ENCODE measurements at places on chromosomes 6 and 20. TPM values are rescaled to one million over a fixed set of nuclear protein-coding genes. Genes with fewer than 3 reads are reported as not detected.

DNA sequence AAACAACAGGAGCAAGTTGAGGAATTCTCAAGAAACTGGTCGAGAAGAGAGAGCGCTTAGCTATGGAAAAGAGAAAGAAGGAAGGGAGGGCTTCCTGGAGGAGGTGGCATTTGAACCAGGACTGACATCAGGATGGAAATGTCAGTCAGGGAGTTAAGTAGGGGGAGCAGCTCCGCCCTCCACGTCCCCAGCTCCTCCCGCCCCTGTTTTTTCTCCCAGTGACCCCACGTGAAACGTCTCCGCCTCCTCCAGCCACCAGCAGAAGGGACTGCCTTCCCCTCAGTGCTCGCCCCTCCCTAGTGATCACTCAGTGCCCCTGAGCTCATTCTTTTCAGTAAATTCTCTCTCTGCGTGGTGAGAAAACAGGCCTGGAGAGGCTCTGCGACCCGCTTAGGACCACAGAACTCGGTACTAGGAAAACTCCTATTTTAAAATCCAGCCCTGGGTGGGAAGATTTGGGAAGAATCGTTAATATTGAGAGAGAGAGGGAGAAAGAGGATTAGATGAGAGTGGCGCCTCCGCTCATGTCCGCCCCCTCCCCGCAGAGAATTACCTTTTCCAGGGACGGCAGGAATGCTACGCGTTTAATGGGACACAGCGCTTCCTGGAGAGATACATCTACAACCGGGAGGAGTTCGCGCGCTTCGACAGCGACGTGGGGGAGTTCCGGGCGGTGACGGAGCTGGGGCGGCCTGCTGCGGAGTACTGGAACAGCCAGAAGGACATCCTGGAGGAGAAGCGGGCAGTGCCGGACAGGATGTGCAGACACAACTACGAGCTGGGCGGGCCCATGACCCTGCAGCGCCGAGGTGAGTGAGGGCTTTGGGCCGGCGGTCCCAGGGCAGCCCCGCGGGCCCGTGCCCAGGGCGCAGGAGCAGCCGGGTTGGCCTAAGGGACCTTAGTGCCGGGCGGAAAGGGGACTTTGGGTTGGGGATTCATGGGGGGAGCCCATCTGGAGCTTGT lies 4.6 kb downstream of the HLA-DPB1 start:
- DNase-seq, result no peak

DNA sequence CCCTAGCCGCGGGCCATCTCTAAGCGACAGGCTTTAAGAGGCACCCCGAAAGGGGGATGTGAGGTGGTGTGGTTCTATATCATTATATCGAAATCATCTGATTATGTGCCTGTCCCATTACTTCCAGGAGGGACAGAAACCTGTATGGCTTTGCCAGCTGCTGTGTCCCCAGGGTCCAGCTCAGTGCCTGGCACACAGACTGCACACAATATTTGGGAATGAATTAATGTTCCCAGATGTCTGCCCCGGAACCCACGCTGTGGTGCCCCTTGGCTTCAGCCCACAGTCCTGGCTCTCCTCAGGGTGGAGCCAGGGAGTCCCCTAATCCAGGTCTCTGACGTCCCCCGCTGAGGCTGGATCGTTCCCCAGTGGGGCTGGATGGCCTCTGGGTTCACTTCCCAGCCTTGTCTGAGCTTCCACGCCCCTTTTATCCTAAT lies 8.9 kb upstream of the AHCY start:
- DNase-seq, result no peak

- DNase-seq, result no peak
Observed at GRCh38 chr6:166393535-166393823, 10.7 kb upstream of the MPC1 start.

DNA sequence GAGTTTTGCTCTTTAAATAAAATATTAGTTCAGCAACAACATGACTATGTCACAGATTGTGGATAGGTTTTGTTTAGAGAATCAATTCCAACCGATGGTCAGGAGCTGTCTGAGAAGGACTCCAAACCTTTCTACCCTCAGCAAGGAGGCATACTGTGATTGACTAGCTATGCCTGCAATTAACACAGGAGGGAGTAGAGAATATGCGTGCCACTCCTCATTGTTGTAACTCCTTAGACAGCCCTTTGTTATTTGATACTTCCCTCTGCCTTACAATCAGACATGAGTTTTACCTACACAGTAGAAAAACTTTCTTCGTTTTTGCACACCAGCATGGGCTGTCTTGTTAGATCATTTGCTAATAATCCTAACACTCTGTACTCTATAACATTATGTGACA lies 796.5 kb downstream of the PRIM2 start:
- no peak for DNase-seq

DNA sequence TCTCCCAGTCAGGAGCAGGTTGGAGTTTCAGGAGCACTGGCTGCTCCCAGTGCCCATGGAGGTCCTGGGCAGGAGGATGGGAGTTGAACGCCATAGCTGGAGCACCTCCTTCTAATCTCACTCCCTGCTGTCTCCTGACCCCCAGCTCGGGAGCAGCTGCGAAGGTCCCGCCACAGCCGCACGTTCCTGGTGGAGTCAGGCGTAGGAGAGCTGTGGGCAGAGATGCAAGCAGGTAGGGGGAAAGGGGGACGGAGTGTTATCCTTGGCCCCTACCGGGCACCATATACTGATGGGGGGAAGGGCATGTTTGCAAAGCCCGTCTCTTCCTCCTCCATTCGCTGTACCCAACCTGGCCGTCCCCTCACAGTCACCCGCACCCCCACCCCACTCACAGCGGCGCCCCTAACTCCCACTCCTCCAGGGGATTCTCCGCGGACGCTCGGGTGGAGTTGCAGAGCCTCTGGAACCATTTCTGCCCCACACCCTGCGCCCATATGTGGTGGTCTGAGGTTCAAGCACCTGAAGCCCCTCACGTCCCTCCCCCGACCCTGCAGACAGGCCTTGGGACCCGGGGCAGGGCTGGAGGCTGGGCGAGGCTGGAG lies 16.7 kb downstream of the HSPA12B start:
- DNase-seq, result no peak

GRCh38 chr6:30507849-30508827 lies 18.8 kb downstream of the HLA-E start:
- no peak for DNase-seq

DNA sequence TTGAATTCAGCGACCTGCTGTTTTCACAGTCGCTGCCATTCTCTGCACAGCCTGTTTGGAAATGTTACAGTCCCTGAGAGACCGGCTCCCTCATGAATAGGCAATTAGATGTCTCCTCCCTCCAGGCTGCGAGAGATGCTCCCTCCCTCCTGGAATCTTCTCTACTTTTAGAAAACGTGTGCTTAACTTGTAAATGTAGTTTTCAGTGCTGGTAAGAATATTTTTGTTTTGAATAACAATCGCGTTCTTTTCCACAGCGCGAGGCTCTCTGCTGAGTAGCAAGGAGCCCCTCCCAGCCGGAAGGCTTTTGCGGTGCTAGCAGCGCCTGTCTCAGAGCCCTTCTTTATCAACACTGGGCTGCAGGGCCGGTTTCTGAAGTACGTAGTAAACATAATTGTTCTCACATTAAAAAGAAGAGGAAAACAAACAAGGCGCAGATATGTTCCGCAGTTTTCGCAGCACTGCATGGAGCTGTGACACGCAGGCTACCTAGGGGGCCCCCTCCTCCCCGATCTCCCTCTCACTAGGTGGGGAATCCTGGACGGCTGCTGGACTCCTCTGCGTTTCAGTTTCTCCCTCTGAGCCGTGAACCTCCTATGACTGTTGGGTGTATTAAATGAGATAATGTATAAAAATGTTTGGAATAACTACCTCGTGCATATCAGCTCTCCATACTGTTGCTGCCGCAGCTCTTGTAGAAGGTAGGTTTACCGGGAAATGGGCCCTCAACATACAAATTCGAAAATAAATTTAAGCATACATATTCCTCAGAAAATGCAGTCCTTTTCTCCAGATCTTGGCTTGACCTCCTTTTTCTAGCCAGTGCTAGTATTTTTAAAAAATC lies 79.0 kb upstream of the SPACA1 start:
- peak; percentile 5 for DNase-seq

The SAMD5 gene
- not detected for polyA plus RNA-seq

Measured in immature natural killer cell (primary cell).